ENCODE measurements at places on chromosomes 11 and 22. TPM values are rescaled to one million over a fixed set of nuclear protein-coding genes. Genes with fewer than 3 reads are reported as not detected.

SMTNL1 gene
- total RNA-seq: not detected

BUD13 gene
- total RNA-seq: 13.8 TPM

C11orf42 gene
- not detected for total RNA-seq

DCDC1 gene
- total RNA-seq: not detected

TMEM191C gene
- 0.29 TPM for total RNA-seq

C11orf71 gene
- 5.7 TPM for total RNA-seq

GSTP1 gene
- total RNA-seq: 1,636 TPM

AIFM3 gene
- not detected for total RNA-seq

IGF2 gene
- total RNA-seq: 17.6 TPM

AMPD3 gene
- 5.8 TPM for total RNA-seq

LMO2 gene
- not detected for total RNA-seq

OR51I2 gene
- total RNA-seq: not detected

Measured in myometrial cell (primary cell).